ENCODE measurements at places on chromosomes 13 and 19.

- no peak for DNase-seq
Observed at GRCh38 chr13:102328909-102329308, 72.9 kb downstream of the FGF14 start.

DNA sequence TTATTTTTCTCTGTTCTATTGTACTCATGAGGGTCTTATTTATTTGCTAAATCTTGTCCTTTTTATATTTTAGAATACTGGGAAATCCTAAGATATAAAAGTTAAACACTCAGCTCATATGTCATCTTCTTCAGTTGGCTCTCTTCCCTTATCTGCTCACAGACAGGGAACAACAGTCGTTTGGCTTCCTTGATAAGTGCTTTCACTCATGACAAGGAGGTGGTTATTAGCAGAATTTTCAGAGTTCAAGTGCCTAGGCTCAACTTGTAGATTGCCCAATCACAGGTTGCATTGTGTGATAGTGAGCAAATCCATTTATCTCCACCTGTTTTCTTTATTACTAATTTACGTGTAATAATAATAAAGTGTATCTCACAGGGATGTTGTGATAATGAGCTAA lies 620.3 kb upstream of the PCDH20 start:
- no peak for DNase-seq

DNA sequence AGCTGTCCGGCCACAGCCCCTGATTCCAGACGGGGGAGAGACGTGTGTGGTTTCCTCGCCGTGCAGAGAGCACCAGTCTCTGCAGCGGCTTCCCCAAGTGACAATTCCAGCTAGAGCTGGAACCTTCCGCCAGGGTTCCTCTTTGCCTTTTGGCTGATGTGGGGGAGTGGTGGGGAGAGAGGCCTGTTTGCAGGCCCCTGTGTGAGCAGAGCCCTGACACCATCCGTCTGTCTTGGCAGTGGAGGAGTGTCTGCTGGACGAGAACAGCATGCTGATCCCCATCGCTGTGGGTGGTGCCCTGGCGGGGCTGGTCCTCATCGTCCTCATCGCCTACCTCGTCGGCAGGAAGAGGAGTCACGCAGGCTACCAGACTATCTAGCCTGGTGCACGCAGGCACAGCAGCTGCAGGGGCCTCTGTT lies 25.0 kb downstream of the LAMP1 start:
- DNase-seq: no peak

GRCh38 chr19:53130506-53130905 lies 2.2 kb downstream of the ZNF415 start:
- DNase-seq: no peak

DNA sequence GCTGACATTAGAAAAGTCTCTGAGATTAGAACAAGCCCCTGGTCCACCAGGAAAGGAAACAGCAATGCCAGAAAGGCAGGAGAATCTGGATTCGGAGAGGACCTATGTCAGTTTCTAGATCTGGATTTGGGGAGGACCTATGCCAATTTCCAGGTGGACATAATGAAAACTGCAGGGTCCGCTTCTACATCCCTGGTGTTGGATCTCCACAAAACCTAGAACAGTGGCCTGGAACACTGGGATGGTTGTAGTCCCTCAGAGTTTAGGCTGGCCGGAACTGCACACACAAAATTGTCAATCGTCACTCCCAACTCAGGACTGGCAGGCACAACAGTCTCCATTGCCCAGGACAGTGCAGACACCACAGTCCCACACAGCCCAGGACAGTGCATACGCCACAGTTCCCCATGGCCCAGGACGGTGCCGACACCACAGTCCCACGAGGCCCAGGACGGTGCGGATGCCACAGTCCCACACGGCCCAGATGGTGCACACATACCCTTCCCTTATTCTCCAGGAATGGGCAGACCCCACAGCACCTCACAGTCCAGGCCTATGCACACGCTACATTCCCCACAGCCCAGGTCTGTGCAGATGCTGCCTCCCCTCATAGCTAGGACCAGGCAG lies 341.7 kb downstream of the UQCRFS1 start:
- DNase-seq: no peak

DNA sequence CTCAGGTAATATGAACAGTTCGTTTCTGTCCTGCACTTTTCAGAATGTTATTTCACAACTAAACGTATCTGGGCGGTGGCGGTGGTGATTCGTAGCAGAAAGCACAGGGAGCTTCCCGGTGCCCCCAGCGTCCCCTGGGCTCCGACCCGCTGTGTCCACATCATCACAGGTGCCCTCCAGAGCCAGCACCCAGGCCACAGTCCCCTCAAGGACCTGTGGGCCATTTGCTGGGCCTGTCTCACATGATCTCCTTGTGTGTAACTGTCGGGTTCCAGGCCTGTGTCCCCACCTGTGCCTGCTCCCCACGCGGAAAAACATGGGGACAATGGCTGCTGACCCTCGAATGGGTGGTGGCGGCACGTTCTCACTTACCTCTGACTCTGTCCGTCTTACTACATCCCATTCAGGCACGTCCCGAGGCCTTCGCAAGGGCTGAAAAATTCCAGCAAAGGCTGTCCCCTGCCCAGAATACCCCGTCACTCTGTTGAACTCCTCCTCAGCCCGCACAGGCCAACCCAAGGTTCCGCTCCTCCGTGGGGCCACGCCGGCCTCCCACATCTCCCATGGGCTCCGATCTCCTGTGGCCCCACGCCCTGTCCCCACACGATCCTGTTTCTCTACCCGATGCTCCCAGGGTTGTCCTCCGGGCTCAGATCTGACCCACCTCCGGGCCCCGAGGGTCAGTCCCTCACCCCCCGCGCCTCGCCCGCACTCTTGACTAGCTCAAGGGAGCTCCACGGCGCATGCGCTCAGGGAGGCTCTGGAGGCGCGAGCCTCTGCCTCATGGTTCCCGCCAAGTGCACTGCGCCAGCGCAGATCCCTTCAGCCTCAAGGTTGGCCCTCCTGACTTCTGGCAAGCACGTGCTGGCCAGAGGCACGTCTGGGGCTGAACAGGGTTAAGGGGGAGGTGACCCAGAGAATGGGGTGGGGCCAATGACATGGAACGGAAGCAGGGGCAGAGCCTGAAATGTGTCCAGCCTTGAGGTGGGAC lies 21.2 kb downstream of the DEDD2 start:
- no peak for DNase-seq

DNA sequence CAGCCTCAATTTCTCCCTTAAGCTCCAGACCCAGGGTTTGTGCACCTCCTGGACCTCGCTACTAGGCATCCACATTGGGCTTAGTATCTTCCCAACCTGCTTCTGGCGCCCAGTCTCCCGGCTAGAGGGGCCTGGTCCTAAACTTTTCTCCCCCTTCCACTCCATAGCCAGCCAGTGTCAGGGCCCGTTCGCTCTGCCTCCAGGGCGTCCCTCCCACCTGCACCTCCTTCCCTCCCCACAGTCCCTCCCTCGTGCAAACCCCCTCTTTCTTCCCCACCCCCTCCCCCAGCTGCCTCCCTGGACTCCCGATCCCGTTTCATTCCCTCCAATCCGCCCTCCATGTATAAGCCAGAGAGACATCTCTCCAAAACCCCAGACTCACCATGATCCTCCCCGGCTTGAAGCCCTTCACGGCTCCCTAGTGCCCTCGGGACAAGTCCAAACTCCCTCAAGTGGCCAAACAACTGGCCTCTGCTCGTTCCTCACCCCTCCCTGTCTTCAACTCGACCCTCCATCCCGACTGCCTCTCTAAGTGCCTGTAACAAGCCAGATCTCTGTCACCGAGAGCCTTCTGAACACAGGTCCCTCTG lies 997 bp upstream of the SAMD4B start:
- peak; percentile 10 for DNase-seq

DNA sequence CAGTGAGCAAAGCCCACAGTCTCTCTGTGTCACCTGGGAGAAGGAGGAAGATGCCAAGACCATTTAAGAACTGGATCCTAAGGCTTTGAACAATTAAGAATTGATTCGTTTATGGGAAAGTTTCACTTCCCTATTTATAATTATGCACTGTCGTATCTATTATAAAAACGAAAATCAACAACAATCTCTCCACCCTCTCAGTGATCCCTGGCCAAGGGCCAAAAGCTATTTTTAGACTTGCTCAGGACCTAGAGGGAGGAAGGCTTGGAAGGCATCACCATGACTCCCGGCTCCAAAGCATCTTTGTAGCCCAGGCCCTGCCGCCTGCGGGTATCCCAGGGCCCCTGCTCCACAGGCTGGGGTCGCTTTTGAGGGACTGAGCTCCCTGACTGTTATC lies 1.3 kb downstream of the RHPN2 start:
- DNase-seq: no peak

- DNase-seq: no peak
Observed at GRCh38 chr13:97757807-97758206, 195.7 kb upstream of the IPO5 start.

GRCh38 chr13:59236309-59236919 lies 927.3 kb downstream of the DIAPH3 start:
- no peak for DNase-seq

- DNase-seq: no peak
Observed at GRCh38 chr13:34816245-34816884, 125.7 kb upstream of the NBEA start.

DNA sequence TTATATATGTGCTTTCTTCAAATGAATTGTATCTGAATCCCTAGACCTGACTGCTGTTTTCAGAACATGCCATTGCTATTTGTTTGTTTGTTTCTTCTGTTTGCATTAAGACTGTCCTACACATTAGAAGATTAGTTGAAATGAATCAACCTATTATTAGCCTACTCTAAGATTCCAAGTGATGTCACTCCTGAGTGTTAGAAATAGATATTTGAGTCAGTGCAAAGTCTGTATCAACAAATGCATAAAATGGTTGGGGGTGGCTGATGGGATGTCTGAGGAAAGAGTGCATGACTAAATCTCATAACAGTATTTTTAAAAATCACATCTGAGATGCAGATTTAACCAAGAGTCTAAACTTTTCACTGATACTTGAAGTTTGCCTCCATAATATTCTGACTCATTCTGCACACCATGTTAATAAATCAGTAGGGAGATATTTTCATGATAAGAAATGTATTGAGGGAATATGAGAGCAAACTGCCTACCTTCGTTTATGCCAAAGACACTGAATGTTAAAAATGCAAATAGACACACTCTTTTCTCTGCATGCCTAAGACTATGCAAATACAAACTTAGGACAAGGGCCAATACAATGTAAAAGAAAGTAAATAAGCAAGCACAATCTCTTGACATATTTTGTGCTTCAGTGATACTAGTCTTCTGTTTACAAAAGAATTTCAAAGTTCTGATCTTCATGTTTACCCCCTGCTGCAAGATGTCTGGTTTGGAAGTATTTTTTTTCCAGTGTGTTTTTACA lies 253.3 kb downstream of the LIG4 start:
- DNase-seq: no peak

DNA sequence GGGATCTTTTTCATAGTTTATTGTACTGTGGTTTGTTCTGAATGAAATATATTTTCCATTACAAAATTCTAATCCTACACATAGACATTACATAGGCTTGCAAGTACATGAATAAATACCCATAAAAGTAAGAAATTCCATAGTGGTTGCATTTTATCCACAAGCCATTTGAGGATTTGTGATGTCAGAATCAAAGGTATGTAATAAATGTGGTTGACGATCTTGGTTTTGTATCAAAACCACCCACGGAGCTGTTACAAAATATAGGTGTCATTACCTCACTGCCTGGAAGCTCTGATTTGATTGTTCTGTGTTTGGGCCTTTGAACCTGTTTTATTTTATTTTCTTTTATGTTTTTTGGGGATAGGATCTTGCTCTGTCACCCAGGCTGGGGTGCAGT lies 125.1 kb downstream of the NALCN start:
- no peak for DNase-seq

GRCh38 chr13:104980586-104980985 lies 1554.9 kb downstream of the EFNB2 start:
- no peak for DNase-seq

- DNase-seq: no peak
Observed at GRCh38 chr19:34974646-34975045, 10.6 kb upstream of the ZNF792 start.
